ENCODE measurements at places on chromosomes 2 and 18.

GRCh38 chr2:151841047-151841424 lies 12.8 kb upstream of the ARL5A start:
- no peak for DNase-seq

- DNase-seq = no peak
These were observed 43.3 kb upstream of the SETBP1 start for GRCh38 chr18:44637210-44638033.

DNA sequence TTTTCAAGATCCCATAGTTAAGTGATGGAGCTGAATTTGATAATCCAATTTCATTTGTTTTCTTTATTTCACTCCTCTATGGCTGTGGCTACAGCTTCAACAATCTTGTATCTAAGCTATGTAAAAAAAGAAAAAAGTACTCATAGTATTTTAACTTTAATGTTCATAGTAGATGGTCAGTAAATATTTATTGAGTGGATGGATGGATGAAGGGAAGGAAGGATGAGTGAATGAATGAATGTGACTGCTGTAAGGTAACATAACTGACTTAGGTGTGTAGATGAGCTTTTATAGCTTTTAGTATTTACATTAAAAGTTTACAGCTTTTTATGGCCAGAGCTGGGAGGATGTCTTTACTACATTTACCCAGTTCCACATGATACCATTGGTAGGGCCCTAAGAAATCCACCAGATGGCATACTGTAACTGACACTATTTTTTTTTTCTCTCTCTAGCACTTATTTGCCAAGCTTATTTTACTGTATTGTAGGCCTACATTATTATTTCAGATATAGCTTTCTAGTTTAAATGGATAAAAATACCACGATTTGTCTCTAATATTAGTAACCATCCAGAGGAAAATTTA lies 13.4 kb upstream of the HRH4 start:
- DNase-seq = no peak

GRCh38 chr2:134281815-134282419 lies 28.0 kb downstream of the MGAT5 start:
- no peak for DNase-seq

GRCh38 chr18:35267809-35268208 lies 22.2 kb downstream of the ZSCAN30 start:
- DNase-seq = no peak

- DNase-seq = no peak
These were observed 684.4 kb downstream of the NRXN1 start for GRCh38 chr2:50347358-50348044.

DNA sequence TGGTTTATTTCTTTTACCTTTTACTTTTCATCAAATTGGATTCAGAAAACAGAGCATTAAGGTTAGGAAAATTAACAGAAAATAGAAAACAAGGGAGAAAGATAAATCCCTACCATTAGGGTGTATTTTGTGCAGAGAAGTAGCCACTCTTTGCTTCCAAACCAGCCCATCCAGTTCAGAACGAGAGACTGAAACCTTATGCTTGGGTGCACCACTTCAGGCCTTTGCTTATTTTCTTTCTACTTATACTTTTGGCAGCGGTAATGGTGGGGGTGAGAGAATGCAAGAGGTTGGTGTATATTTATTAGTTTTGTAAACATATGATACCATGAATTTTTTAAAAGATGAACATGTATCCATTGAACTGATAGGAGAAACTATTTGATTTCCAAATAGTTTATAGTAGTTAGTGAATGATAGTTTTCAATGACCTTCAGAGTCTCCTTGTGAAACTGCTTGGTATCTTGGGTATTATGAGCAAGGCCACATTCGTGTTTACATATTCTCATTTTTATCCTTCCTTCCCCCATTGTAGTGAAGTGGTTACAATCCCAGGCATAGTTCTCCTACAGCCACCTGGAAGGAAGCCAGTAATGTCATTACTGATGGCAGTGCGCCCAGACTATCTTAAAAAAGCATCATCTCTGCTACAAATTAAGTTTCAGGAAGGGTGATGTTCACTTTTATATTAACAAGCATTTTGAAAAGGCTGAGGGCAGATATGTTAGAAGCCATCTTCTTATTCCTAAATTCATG lies 60.8 kb downstream of the MFSD6 start:
- peak; percentile 22 for DNase-seq

- DNase-seq = no peak
These were observed 22.0 kb upstream of the SERPINB12 start for GRCh38 chr18:63520053-63520685.

- DNase-seq = peak; percentile 63
These were observed at the start of gene ERFE for GRCh38 chr2:238158509-238159070. ERFE (plus strand) TSS chr2:238158970; CDS start chr2:238159008, 38 bp downstream.

GRCh38 chr18:79612291-79613108 lies 67.1 kb upstream of the CTDP1 start:
- DNase-seq = no peak

GRCh38 chr2:17594533-17595401 lies 54.3 kb downstream of the VSNL1 start:
- no peak for DNase-seq

- DNase-seq = peak; percentile 95
These were observed 5.8 kb downstream of the PRLH start for GRCh38 chr2:237572021-237572741.

- no peak for DNase-seq
These were observed 48.5 kb upstream of the MCFD2 start for GRCh38 chr2:46963941-46964673.

- DNase-seq = no peak
These were observed 72.7 kb downstream of the SPIRE1 start for GRCh38 chr18:12585218-12585617.

DNA sequence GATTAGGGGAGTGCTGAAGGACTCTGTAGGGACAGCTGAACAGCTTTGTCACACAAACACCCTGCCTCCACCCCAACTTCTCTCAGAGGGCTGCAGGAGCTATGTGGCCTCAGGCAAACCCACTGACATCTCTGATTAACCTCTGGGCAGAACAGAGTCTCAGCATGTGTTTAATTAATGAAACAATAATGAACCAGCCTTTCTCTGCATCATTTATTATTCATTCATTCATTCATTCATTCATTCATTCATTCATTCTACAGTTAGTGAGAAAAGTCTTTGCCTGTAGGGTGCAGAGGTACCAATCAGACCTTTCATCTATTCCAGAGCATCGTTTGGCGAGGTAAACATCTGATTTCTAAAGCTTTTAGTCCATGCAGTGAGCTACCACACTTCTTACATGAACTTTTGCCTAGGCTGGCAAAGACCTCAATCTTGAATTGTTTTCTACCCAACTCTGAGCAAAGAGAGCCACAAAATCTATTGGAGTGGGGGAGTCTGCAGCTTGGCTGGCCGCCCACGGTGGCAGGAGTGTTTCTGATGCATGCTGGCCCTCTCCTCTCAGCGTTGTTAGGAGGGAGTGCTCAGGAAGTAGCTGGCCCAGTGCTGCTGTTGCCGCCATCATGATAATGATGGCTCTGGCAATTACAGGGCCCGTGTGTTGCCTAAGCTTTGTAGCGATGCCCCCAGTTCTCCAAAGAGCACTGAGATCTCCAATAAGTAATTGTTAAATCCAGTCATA lies 198.9 kb downstream of the SMAD7 start:
- DNase-seq = no peak

- no peak for DNase-seq
These were observed 243.0 kb downstream of the HDAC4 start for GRCh38 chr2:239157771-239158170.

DNA sequence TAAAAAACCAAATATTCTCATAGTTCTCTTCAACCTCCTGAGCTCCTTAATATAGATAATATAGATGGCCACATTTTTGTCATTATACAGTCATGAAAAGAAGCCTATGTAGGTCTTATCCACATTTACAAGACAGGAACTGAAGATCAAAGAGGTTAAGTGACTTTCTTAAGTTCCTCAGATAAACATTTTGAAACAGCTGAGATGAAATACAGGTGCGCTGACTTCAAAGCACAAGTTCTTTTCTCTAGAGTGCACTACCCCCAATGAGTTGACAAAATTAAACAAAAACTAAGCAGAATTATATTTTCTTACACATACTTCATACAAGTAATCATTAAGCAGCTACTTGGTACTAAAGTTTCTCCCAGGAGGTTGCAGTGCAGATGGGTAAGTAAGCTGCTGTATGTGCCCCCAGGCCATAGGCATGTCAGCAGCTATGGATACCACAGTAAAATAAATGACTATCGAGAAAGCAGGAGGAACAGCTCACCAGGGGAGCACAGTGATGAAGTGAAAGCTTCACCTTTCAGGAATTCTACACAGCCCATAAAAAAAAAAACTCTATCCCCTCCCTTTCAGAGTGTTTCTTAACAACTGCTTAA lies 199.8 kb downstream of the DPP10 start:
- no peak for DNase-seq
